NCI-H146 (cell line): ENCODE measurements at places on chromosomes 1 and 21.

DNA sequence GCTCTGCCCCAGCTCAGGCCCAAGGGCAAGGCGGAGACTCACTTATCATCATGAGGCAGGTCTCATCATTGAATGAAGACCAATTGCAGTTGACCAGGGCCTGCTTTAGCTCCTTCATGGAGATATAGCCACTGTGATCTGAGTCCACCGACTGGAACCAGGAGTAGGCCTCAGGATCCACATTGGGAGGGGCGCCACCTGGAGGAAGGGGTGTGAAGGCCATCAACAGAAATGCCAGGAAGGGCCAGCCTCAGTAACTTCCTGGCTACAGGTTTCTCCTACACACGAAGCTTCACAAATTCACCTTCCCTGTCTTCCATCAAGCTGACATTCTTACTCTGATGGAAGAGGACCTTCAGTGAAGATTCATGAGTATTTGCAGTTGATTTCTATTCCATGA is 11.6 kb downstream of the PEF1 start:
- peak; percentile 2 for DNase-seq

DNA sequence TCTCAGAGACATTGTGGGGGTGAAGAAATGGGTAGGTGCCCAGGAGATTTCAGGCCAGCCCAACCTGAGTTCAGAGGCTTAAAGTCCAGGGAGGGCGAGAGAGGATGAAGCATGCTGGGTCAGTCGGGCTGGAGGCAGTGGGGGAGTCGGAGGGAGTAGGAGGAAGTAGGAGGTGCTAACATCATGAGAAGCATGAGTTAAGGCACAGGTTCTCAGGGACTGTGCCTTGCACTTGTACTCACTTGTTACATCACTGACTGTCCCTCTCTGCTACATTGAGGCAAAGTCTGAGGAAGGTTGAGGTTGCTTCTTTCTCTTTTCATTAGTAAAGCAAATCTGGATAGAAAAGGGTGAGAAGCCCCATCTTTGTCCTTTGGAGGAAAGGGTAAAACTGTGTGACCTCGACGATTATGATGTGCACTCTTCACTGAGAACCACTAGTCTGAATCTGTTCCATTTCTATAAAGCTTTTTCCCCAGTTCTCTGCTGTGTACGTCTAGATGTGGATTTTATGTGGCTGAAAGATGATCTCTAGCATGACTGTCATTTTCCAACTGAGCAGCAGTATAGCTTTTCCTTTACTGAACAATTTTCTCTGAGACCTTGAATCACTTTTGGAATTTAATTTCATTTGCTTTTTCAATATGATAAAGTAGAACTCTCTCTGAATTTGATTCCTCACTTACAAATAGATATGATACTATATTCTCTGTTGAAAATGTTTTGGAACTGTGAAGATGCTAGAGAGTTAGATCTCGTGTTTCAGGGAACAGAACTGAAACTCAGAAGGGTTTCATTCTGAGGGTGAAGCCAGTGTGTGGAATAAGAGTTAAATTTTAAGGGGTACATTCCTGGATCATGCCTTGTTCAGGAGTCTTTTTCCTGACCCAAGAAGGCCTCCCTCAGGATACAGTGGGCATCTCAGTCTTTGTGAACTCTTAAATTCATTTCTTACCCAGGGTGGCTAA is 94.6 kb downstream of the FGGY start:
- no peak for DNase-seq

- peak; percentile 64 for DNase-seq
These were observed 105.9 kb downstream of the BCAR3 start for GRCh38 chr1:93575621-93576284.

- no peak for DNase-seq
These were observed 4.2 kb upstream of the ABCB10 start for GRCh38 chr1:229562686-229563085.

DNA sequence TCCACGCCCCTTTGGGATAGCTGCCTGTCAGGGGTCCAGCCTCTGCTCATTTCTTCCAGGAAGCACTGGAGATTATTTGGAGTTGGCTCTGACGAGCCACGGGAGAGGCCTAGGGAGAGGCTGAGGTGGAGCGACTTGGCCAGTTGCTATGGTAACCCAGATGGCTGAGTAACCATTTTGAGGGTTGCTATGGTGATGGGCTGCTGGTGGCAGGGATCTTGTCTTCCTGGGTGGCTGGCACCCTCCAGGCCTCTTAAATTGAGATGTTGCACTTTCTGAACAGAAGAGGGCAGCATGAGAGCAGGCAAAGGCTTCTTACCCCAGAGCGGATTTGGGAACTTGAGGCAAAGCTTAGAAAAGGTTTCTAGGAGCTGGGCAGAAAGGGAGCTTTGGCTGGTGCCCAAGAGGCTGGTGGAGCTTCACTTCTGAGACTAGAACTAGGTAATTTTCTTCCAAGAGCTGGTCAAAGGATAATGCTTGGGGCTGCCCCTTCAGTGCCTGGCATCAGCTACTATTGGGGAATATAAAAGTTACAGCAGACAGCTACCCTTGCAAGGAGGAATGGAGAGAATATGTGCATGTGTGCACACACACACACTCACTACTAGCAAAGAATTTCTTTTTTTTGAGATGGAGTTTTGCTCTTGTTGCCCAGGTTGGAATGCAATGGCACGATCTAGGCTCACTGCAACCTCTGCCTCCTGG is 72.5 kb downstream of the NDUFS5 start:
- peak; percentile 84 for DNase-seq

DNA sequence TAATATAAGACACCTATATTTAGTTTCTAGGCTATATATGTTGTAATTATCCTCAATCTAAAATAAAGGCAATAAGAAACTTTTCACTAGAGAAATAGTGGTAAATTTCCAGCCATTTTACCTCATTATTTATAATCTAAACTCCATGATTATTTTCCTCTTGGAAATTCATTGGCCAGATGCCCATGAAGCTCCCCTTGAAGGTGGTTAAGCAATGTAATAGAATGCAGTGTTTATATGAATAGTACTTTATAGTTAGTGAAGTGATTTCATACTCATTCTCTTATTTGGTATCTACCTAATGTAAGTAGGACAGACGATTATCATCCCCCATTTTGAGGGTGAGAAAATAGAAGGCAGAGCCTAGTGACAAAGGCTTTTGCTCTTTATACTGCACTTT is 26.5 kb downstream of the NFYC start:
- no peak for DNase-seq

DNA sequence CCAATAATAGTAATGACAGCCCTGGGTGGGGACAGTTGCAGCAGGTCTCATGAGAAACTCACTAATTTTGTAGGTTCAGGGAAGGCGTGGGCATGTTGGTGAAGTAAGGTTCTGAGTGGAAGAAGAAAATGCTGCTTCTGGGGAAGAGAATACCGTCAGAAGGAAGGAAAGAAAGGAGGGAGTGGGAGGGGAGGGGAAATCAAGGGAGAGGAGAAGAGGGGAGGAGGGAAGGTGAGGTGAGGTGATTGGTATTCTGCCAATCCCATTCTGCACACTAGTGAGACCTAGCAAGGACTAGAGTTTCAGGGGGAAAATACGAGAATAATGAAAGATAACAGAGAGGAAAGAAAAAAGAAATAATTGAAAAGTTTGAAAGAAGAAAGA is 32.4 kb upstream of the MGST3 start:
- DNase-seq, result peak; percentile 14

DNA sequence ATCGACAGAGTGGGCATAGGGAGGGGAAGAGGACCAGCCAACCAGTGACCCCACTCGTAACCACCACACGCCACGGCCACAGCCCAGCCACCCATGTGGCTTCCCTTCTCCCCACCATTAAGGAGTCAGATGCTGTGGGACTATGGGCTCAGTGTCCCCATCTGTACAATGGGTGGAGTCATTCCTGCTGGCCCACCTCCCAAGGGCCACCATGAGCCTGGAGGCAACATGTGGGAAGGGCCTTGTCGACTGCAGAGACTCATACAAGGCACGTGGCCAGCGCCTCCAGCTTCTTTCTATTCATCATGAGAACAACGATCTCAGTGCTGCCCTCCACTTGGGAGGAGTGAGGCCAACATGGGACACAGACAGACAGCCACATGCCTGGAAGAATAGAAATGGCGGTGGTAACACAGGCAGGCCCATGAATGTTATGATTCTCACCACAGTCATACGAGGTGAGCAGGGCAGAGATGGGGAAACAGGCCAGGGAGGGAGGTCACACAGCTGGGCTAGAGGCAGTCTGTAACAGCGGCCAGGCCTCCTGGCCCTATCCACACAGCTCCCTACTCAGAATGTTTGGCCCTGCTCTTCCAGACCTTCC is 16.1 kb downstream of the LRP8 start:
- no peak for DNase-seq
